ENCODE measurements at places on chromosomes 2 and 18.

DNA sequence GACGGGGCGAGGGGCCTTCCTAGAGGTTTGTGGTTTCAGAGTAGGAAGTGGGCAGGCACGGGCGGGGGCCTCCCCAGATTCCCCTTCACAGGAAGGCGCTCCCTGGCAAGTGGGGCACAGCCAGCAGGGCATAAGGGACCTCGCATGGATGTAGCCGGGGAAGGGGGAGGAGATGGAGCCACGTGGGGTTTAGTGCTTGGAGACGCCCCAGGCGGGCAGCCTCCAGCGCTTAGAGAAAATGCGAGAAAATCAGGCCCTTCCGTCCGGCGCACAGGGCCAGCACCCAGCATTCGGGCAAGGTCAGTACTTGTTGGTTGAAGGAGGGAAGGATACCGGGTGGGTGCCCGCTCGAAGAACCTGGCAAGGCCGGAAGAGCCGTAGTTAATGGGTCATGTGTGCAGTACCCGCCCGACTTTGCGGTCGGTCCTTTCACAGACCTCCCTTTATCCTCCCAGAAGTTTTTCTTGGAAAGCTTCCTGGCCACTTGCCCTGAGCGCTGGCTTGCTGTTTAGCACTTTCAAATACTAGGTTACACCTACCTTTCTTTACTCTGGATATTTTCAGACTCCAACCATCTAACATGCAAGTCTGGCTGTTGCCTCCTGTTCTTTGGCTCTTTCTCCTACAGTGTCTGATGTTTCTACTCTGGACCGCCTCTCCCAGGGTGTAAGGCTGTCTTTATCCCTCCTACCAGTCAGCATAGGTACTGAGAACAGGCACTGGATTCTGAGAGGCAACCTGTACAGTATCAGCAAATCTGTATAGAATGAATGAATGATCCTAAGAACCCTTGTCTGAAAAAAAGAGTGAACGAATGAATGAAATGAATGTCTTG is 78.1 kb downstream of the CIB4 start:
- no peak for DNase-seq

- DNase-seq = no peak
Measured at GRCh38 chr2:150339951-150340350, 147.5 kb downstream of the RND3 start.

- DNase-seq = no peak
Measured at GRCh38 chr2:158777077-158777476, 18.0 kb upstream of the DAPL1 start.

DNA sequence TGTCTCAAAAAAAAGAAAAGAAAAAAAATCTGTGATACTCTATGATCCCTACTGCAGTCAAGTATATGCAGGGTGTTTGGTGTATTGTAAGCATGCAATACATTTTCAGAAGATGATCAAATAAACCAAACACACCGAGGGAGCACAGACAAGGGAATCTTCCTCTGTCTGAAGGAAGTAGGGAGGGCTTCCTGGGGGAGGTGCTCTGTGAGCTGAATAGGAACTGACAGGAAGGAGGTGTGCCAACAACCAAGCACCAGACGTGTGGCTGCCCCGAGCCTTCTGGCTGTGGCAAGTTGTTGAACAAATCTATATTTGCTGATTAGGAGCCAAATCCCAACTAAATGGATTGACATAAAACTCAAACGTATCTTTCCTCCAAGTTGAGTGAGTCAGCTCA is 14.6 kb downstream of the THNSL2 start:
- no peak for DNase-seq

DNA sequence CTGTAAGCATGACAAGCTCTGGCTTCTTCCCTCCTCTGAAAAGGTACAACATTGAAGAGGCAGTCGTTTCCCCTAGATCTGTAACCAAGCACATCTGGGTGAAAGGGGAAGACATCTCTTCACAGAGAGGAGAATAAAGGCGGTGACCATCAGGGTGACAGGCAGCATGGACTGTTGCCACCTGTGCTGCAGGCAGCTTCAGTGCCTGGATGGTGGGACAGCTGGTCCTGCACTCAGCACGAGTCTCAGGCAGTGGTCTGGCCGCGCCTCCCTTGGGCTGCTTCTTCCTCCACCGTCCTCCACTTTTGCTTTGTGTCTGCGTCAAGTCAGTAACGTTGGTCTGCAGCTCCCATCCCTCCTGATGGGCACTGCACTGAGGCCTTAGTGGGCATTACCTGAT is 264.4 kb downstream of the NEDD4L start:
- DNase-seq = no peak

- DNase-seq = no peak
Measured at GRCh38 chr2:133835821-133836619, 267.8 kb upstream of the NCKAP5 start.

- no peak for DNase-seq
Measured at GRCh38 chr2:71129902-71130151, 202 bp downstream of the MCEE start.

DNA sequence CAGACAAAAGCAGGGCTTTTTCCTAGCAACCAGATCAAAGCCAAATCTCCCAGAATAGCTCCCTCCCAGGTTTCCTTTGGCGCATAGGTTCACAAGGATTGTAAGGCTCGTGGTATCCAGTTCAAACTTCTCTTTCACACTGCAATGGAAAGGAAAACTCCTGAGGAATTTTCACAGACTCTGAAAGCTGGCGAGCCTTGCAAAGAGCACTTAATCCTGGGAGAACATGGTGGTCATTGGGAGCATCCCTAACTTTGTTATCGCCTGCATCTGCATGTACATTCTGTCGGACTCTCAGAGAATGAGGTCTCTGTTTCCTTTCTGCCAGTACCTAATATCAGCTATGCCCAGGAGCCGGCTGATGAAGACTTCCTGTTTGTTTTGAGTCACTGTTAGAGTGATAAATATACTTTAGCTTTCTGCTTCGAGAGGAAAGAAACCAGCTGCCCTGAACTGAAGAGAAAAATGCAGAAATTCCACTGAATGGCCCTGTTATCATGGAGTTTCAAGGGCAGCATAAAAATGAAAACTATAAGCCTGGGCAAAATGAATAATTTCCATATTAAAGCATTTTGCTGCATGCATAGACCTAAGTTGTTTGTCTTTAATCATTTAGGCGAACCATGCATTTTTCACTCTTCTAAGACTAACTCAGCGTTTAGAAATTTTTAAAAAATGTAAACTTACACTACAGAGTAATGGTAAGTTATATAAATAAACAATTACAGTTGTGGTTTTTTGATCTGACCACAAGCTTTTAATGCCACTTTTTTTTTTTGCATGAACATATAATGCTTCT is 76.4 kb upstream of the ZEB2 start:
- DNase-seq = no peak

GRCh38 chr2:13230221-13230620 is 513.5 kb downstream of the TRIB2 start:
- no peak for DNase-seq

GRCh38 chr18:10907749-10908148 is 241.6 kb downstream of the PIEZO2 start:
- no peak for DNase-seq

GRCh38 chr2:211845338-211846035 is 693.1 kb downstream of the ERBB4 start:
- DNase-seq = no peak

DNA sequence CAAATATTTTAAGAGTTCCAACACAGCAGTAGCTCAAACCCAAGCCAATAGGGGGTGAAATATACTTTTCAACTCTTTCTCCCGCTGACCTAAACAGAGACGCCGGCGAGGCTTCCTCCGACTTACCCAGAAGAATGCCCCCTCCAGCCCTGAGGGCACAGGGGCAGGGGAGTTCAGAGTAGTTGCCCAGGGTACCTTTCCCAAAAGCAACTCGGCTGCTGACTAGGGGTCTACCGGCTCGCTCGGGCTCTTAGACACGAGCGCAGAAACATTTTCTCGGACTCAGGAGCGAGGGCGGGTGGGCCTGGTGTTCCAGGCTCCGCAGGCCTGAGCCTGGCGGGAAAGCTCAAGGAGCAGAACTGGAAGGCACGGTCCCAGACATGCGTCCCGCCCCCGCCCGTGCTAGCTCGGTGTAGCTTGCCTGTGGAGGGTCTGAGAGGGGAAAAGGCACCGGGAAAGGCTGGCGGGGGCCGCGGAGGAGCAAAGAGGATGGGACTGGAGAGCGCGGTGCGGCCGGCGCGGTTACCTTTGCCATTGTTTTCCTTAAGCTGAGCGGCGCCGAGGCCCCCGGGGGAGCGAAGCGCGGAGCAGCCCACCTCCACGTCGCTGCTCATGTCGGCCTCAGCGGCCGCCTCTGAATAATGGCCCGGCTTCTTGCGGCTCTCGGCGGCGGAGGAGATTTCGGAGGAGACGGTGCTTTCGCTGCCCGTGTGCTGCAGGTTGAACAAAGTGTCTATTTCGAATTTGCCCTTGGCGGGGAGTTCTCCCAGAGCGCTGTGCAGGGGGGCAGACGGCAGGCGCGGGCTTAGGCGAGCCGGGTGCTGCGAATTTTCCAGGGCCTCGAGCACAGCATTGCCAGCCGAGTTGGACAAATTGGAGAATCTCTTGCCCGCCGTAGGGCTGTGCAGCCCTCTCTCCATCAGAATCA is 674 bp downstream of the EVX2 start:
- DNase-seq = no peak

DNA sequence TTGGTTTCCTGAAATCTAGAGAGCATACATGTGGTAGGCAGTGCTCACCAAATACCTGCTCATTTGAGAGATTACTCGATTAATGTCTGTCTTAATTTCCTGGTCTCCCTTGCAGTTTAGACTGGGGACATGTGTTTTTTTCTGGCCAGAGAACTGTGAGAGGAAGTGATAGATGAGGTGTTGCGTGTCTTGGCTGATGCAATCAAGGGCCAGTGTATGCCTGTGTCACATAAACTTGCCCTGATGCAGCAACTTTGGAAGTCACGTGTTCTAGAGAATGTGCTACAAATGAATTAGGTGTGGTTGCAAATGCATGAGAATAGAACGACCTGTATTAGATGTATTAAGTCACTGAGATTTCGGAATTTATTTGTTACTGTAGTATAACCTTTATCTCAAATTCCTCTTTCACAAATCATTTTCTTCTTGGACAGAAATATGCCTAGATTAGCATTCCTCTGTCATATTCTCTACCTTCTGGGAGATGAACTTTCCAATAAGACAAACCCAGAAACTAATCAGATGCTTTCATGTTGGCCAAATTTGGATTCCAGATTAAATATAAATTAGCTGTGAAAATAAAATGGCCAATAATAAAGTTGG is 9.9 kb upstream of the IL1A start:
- no peak for DNase-seq

GRCh38 chr2:1493431-1494126 is 80.3 kb downstream of the TPO start:
- DNase-seq = no peak

- DNase-seq = no peak
Measured at GRCh38 chr2:127155947-127156346, 49.0 kb upstream of the BIN1 start.

- DNase-seq = no peak
Measured at GRCh38 chr2:190123956-190124355, 61.4 kb upstream of the MSTN start.

DNA sequence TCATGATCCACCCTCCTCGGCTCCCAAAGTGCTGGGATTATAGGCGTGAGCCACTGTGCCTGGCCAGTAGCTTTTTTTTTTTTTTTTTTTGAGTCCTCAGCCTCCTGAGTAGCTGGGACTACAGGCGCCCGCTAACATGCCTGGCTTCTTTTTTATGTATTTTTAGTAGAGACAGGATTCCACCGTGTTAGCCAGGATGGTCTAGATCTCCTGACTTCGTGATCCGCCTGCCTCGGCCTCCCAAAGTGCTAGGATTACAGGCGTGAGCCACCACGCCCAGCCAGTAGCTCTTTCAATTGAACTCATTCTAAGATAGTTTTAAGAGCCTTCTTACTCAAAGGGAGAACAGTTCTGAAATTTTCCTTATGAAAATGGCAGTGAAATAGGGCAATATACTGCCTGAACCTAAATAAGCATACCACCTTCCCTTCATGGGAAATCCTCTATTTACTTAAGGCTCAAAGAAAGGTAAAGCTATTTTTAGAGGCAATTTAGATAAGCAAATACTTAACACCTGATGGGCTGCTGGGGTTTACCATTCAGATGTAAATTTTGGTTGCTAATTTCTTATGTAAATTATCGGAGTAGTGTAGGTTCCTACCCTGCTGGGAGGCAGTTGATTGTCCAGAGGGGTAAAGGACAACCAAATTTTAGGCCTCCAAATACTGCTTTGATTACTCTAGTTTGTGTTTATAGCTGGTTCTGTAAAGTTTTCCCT is 144.7 kb downstream of the GREB1L start:
- DNase-seq = no peak

GRCh38 chr2:159616286-159616701 is at the start of gene BAZ2B:
Gene BAZ2B, minus strand, starts transcription at chr2:159616548. Its CDS starts 137,829 bp downstream, at chr2:159478719.
- no peak for DNase-seq

DNA sequence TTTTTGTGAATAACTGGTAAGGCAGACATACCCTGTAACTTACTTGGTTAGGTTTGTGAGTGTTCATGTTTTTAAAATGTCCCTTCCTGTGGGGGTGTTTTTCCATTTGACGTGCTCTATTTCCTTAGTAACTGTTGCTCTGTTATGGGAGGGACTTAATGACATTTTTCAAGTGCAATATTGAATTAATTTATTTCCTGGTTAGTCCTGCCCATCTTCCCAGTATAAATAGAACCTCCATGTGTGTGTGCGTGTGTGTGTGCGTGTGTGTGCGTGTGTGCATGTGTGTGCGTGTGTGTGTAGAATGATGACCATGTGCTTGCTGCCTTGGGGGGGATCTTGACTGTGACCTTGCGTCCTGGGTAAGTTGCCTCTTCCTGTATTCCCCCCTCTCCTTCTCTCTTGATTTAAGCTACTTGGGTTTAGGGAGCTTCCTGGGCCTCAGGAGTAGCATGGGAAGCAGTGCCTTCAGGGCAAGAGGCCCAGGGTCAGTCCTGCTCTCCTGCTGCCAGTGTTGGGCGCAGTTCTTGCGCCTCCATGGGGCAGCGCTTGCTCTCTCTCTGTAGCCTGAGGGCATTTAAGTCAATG is 163.9 kb downstream of the LDLRAD4 start:
- DNase-seq = no peak

DNA sequence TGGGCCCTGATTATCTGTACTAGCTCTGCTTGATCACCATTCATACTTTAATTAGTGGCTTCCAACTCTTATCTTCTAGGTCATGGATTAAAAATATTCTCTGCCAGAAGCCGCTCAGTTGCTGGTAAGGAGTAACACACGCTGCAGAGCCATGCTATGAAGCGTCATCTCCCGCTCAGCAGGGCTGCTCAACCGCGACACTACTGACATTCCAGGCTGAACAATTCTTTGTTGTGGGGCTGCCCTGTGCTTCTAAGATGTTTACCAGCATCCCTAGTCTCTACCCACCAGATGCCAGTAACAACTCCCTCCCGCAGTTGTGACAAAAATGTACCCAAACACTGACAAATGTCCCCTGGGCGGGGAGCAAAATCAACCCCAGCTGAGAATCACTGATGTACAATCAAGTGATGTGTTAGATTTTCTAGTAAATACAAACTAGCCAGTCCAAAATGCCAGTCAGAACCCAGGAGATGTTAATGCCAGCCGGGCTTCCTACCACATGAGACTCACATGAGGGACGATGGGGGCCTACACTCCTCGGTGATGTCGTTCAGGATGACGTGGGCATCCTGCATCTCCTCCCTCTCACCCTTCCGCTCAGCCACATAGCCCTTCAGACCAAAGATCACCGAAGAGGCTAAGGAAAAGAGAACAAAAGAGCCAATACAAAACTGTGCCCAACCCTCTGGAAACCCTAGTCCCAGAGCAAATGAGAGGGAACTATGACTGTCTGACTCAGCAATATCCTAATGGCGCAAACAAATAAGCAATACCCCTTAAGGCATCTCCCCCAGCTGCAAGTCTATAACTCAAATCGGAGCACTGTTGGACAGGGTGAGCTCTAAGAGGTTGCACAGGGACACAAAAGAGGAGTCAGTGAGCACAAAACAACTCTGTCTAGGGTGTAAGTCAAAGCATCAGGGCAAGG is 15.6 kb downstream of the ILKAP start:
- no peak for DNase-seq
